ENCODE measurements at places on chromosomes 3 and 15.
A peak's percentile ranks its signal among the peaks of the same experiment; 100 is the strongest.

GRCh38 chr3:8500319-8500988 lies 1.2 kb upstream of the LMCD1 start:
- DNase-seq = no peak

- DNase-seq = no peak
Observed at GRCh38 chr15:64456634-64457108, 3.7 kb upstream of the ZNF609 start.

DNA sequence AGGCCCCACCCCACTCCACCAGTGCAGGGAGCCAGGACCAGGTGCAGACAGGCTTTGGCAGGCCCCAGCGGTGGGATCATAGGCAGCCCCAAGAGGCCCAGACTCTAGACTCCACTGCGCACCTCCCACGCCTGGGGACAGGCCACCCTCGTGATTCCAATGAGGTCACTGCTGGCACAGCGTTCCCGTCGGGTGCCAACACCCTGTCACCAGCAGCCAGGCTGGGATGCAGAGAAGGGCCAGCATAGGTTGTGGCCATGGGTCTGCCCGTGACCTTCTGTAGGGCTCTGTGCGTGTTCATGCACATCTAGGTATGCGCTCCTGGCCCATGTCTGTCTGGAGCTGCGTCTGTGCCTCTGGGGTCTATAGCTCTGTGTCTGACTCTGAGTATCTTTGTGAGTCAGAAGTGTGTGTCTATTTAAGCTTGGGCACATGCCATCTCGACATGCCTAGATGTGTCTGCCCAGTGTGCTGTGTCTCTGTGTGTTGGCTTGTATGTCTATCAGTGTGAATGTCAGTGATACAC lies 13.0 kb downstream of the VIPR1 start:
- no peak for DNase-seq

DNA sequence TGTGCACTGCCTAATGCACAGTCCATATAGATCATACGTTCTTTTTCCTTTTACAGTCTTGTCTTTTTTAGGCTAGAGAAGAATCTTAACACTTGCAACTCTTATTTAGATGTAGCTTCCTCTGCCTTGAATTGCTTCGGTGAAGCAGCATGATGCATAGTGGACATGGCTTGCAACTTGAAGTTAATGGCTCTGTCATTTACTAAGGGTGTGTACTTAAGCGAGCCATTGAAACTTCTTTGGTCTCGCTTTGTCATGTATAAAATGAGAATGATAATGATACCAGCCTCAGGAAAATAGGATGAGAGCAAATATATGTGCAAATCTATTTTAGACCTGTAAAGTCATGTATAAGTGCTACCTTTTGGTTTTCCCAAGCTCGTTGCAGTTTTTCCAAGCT lies 147.4 kb downstream of the GHSR start:
- no peak for DNase-seq

GRCh38 chr15:69398491-69398891 lies 15.7 kb upstream of the KIF23 start:
- no peak for DNase-seq

GRCh38 chr3:25489858-25490593 lies 62.0 kb downstream of the RARB start:
- DNase-seq = no peak

DNA sequence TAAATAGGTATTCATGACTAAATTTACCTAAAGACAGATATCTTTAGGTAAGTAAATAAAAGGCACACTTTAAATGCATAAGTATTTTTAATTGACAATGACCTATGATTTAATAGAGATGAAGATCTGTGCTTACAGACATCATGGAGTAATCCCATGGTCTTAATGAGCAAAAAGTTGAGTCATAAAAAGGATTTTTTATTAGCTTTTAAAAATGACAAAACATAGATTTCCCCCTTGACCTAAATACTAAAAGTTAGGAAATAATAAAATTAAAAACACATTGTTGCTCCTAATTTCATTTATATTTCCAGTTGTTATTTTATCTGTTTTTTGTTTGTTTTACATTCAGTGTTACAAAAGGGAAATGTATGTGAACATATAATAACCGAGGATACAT lies 1005.7 kb downstream of the ROBO1 start:
- DNase-seq = no peak

- DNase-seq = no peak
Observed at GRCh38 chr3:14773691-14774128, 45.1 kb upstream of the FGD5 start.

DNA sequence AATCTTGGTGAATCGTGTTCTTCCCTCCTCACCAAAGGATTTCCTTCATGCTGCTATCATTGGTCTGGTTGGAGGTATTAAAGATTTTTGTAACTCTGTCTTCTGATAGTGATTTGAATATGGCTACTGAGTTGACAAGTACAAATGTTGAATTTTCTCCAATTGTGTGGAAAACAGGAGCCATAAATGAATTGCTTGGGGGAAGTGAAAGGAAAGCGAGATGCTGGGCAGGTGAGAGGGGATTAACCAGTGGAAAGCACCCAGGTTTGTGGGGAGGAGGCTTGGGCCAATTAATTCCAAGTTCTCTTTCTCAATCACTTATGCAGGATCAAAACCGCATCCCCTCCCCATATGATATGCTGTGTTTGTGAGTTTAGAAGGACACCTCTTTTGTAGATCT lies 372.5 kb downstream of the IL20RB start:
- no peak for DNase-seq

DNA sequence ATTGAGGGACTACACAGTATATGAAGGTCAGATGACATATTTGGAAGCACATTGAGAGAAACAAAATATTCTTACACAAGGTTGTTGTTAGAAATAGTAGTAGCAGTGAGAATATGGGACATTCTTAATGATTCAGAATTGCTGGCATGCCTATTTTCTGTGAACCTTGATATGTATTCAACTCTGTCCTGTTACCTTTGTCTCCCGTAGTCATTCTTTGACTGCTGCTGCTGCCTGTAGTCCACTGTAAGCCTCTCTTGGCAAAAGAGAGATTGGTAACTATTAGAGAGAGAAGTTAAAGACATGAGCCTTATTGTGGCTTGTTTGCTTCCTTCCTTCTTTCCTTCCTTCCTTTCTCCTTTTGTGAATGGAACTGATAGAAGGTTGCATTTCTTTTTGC lies 64.5 kb downstream of the TCF12 start:
- no peak for DNase-seq

DNA sequence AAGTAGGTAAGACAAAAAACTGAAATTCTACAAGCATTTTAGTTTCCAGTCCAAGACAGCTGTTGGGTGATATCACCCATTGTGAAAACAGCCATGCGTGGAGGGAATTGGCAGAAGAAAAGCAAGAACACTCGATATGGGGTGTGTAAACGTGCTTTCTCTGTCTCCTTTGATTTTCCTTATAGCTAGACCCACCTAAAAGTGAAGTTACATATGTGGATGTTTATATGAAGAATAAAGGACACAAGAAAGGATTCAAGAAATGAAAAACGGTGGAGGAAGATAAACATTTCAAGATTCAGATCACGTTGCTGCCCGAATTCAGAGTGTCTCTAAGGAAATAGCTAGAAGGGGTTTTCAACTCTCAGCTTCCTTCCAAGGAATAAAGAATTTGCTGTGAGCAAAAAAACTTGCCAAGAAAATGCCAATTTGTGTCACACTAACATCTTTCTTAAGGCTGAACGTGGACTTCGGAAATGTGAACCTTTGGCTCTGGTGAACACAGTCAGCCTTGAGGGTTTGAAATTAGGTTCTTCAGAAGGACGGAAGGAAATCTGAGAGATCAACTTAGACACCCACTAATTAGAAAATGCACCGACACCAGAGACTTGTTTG lies 269.0 kb upstream of the ADAMTS9 start:
- DNase-seq = no peak

- peak; percentile 47 for DNase-seq
Observed at GRCh38 chr3:56915966-56916586, 114.3 kb upstream of the ARHGEF3 start.
